ENCODE measurements at places on chromosomes 2 and 18.

DNA sequence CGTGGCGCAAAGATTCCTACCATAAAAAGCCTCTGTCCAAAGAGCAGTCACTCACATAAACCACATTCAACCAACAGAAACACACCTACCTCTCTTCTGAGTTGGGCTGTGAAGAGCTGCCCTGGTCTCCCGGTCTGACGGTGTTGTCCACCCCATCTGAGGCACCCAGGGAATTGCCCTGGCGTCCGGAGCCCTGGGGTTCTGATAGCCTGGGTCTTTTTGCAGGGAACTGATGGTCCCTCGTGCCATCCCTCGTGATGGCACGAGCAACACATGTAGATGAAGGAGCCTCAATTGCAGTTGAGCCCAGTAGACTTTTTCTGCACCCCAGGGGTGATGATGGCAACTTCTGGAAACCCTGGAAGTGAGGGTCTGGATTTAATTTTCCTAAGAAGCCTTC is 13.8 kb downstream of the HJURP start:
- no peak for DNase-seq

DNA sequence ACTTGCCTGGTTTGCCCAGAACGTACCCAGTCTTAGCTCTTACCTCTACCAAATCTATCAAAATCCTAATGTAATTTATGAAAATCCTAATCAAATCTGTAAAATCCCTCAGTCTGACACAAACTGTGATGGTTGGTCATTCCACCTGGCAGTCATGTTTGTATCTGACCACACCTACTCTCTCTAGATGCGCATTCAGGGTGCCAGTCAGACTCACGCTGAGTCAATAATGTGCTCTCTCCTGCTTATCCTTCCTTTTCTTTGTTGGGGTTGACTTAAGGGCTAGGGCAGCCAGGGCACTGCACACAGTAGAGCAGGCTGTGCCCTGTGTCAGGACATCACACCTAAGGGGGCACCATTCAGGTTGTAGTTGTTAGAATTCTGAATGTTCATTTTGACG is 48.5 kb upstream of the PARD3B start:
- no peak for DNase-seq

- DNase-seq = no peak
Measured at GRCh38 chr2:74867841-74868658, 34.1 kb downstream of the HK2 start.

DNA sequence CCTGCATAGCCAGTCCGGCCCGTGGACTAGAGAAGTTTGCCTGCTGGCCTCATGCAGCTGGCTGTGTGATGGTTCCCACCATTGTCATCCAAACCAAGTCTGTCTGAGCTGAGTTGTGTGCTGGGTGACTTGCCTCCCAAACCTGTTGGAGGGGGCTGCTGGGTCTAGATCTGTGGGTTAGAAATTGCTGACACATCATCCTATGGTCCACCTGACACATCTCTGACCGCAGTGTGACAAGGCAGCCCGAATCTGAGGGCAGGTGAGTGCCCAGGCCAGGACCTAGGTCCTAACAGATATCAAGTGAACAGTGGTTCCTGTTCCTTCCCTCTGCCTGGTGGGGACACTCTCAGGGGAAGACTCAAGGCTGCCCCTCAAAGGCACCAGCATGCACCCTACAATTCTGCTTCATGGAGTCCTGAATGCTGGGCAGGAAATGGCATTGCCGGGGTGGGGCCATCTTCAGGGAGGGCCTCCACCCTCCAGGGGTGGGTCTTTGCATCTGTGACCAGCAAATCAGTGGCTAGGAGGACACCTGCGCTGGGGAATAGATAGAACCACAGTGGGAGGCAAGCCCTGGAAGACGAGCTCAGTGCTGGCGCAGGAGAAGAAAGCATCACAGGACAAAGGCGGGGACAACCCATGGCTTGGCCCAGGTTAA is 117.9 kb upstream of the ID2 start:
- DNase-seq = no peak

- DNase-seq = no peak
Measured at GRCh38 chr18:61736133-61736532, 156.7 kb downstream of the RNF152 start.

DNA sequence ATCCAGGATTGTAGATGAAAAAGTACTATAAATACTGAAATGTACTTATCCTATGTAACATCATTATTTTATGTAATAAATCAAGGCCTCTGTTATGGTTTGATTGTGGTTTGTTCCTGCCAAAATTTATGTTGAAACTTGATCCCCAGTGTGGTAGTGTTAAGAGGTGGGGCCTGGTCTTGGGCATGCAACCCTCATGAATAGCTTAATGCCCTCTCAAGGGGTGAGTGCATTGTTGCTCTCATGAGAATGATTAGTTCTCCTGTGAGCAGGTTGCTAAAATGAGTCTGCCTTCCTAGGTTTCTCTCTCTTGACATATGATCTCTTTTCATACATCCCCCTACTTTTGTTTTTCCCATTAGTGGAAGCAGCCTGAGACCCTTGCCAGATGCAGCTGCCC is 915.4 kb downstream of the TSN start:
- no peak for DNase-seq

DNA sequence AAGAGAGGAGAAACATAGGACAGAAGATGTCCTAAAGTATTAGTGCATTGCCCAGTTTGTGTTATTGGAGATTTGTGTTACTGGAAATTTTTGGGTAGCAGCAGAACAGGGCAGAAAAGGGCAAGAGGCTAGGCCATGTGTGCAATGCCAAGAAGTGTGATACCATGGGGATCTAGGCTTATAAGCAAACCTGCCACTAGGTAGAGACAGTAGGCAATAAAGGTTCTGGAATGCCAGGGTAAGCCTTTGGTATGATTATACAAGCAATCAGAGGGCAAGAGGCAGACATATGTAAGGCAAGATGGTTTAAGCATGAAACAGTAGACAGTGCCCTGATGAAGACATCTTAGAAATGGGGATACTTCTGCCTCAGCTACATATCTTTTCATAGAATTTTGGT is 12.3 kb upstream of the CERS6 start:
- DNase-seq = no peak

- DNase-seq = no peak
Measured at GRCh38 chr2:190396271-190396670, 11.9 kb upstream of the MFSD6 start.

- DNase-seq = no peak
Measured at GRCh38 chr2:184302506-184302905, 295.8 kb upstream of the ZNF804A start.

DNA sequence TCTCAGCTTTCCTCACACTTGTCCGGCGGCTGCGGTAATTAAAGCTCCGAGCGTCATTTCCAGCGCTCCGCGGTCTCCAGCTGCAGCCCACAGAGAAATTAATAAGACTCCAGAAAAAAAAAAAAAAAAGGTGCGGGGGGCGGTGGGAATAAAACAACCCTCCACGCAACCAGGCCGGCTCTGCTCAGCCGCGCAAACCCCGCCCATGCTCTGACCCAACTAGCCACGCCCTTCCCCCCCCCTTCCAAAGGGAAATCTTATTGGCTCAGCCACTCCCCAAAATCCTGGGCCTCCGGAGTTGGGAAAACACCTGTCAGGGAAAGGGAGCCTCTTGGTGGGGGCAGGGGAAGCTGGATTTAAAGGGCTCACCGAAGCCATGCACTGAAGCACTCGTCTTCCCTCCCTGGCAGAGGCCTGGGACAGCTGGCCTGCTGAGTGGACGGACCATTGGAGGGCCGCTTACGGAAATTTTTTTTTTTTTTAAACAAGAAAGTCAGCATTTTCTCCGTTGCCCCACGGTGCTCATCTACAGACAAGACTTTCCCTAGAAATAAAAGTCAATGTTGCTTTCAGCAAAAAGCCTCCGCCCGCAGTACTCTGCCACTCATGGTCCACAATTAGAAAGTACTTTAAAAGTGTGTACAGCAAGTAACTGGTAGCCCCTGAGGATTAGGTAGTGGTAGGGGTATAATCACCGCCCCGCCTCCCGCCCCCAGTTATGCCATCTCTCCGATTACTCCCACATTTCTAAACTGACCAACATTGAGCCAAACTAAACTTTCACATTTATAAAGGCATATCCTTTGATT is 674 bp upstream of the ERBB4 start:
- no peak for DNase-seq

- no peak for DNase-seq
Measured at GRCh38 chr18:40066368-40066767, 1888.7 kb upstream of the PIK3C3 start.

DNA sequence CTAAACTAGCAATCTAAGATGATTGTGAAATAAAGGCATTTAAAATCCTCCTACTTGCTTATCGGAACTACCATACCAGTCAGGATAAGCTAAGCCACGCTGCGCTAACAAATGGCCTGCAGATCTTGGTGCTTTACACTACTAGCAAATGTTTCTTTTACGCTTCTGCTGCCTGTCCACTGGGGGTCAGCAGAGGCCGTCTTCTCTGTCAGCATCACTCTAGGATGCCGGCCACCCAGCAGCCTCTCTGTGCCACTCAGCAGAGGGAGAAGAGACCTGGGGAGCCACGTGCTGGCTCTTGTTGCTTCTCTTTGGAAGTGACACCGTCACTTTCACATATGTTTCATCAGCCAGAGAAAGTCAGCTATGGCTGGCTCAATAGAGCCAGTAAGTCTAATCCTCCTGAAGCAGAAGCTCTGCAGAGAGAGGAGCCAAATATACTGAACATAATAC is 36.6 kb downstream of the COPS8 start:
- DNase-seq = peak; percentile 20

DNA sequence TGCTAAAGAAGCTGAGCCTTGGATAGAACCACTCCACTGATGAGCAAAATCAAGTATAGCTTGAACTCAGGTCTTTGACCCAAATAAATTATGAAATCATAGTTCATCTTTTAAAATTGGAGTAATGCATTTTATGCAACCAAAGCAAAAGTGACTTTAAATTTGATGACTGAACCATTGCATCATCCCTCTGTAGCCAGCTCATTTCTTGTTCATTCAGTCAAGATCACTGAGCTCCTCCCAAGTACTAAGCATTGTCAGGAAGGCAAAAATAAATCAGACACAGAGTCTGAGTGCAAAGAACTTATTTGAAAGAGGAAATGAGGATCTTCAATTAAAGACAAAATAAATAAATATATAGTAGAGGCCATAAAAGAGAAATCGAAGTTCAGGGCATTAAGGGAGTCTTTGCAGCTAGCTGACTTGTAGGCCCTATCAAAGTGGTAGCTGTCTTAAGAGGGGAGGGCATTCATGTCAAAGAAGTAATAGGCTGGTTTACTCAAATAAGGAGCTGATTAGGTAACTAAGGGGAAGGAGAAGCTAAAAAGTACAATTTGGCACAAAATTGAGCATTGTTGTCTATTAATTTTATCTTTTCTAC is 411.8 kb downstream of the MTX2 start:
- DNase-seq = no peak

All from activated CD4-positive, alpha-beta T cell treated with anti-CD3 and anti-CD28 coated beads, Interleukin-2, amount 50 U/mL, for 1 hour (primary cell).